ENCODE measurements at places on chromosomes 16 and 17.
A peak's percentile ranks its signal among the peaks of the same experiment; 100 is the strongest.

GRCh38 chr17:81365601-81366585 lies 29.4 kb upstream of the BAHCC1 start:
- DNase-seq, result peak; percentile 82

DNA sequence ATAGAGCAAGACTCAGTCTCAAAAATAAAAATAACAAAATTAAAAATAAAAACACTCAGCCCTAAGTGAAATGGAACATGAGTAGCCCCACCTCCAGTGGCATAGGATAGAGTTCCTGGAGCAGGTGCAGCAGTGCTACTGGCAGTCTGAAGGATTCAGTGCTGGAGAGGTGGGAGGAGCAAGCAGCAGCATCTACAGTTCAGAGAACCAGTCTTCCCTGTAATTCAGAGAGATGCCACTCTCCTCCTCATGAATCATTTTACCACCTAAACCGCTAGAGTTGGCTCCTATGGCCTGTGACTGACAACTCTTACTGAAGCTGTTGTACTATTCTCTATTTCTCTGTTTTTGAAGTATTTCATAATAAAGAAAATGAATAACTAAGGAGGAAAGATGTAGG lies 56.0 kb upstream of the SMURF2 start:
- DNase-seq, result no peak

DNA sequence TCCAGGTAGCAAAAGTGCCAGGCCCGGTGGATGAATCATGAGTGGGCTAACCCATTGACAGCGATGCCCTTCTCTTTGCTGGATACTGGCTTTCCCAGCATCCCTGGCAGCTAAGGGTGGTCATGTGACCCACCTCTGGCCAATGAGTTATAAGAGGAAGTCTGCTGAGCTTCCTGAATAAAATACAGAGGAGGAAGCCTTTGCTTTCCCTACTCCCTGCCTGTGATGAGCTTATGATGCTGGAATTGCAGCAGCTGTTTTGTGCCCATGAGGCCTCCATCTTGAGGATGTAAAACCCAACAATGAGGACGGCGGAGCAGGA lies 15.0 kb upstream of the ATP2A3 start:
- DNase-seq, result no peak

- no peak for DNase-seq
These were observed 30.2 kb downstream of the TBX4 start for GRCh38 chr17:61482467-61482866.

DNA sequence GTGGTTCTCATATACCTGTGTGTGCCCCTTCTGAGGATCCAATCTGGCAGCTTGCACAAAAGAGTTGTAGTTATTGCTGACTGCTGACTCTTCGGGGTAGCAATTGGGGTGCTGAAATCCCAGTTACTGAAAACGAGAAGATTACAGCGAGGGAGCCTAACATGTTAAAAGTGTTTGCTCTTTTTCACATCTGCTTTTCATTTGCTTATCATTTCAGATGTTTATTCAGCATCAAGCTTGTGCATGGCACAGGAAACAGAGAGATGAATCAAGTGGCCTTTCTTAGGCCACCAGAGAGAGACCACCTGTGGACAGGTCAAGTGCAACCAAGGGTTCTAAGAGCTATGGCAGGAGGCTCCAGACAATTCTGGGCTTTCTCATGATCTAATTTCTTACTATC lies 16.9 kb downstream of the DHRS7B start:
- no peak for DNase-seq

DNA sequence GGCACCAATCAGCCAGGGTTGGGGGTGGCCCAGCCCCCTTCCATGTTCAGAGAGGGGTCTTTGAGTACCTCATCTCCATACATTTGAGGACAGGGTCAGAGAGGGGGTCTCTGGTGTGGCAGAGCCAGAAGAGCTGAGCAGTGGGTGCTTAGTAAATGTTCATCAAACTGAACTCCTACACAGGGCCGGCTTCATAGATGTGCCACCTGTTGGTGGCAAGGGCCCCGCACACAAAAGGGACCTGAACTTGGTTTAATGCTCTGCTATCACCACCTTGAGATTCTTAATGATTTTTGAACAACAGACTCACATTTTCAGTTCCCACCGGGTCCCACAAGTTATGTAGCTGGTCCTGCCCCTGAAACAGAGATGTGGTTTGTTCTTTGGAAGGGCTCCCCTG lies 9.0 kb upstream of the C1QL1 start:
- no peak for DNase-seq

DNA sequence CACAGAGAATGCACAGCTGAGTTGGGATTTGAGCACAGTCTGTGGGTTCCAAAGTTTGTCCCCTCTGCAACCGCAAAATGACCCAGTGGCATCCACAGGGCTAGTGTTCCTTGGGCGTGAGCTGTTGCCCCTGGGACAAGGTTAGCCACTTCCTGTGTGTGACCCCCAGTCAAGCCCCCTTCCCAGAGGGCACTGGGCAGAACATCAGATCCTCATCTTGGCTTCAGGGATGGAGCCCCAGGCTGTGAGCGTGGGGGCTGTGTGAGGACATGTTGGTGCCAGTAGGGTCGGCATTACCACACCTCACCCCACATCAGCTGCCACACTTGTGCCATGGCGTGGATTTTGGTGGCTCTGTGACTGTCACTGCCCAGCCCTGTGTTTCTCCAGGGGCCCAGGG lies 55.3 kb downstream of the USP22 start:
- no peak for DNase-seq

DNA sequence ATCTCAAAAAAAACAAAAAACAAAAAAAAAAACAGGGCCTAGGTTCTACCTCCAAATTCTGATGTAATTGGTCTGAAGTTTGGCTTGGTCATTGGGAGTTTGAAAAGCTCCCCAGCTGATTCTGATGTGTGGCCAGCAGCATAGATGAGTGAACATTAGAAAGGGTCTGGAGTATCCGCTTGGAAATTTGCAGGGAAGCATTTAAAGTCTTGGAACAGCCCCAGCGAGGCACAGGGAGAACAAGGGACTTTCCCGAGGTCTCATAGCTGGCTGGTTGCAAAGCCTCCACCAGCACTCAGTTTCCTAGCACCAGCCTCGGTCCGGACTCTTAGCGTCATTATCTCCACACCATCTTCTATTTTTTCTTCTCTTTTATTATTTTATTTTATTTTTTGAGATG lies 70.8 kb downstream of the RAB11FIP4 start:
- DNase-seq, result no peak

DNA sequence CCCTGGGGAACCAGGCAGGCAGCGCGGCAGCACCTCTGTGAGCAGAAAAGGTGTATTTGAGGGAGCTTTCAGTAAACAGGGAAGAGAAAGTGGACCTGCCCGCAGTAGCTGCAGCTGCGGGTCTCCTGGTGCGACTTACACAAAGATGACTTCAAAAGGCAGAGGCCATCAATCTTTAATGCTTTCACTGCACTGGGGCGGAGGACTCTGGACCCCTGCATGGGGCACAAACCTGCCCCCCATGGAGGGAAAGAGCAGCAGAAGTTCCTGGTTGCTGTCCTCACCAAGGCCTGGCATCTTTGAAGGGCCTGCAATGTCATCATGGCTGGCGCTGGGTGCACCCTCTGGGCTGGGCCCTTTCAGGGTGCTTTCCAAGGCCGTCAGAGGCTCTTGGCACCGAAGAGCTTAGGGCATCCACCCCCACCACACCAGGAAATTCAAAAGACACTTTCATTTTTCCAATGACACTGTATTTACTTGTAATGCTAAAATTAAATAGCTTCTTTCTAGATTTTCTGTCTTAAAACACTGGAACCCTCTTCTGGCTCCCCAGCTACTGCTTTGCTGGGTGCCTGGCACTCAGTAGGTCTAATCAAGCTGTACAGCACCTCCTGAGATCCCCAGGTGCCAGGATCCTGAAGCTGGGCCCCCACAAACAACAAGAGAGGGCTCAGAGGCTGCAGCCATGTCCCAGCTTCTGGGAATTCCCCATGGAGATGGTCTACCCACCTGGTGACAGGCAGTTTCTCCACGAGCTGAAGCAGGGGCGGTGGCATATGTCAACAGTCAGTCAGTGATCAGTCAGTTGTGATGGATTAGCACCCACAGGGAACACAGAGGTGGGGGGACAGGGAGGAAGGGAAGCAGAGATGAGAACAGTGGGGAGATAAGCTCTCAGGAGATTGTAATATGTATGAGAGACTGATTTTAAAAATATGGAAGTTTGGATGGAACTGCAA lies 2.1 kb upstream of the CACNG1 start:
- DNase-seq, result peak; percentile 35

GRCh38 chr16:17328932-17329331 lies 141.8 kb downstream of the XYLT1 start:
- no peak for DNase-seq

GRCh38 chr16:84055366-84055765 lies 12.8 kb upstream of the SLC38A8 start:
- no peak for DNase-seq

DNA sequence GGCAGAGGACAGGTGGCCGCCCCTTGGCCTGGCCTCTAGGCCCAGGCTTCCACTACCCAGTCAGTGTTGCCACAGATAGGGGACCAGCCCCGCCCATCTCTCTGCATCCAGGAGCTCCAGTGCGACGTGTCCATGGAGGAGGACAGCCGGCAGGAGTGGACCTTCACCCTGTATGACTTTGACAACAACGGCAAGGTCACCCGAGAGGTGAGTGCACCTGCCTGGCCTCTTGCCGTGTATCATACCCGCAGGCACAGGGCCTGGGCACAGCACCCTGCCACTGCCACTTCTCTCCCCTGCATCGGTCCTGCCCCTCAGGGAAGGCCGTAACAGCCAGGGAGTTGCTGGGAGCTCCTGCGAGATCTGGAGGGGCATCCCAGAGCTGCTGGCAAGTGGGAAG lies 55.7 kb downstream of the SNX20 start:
- DNase-seq, result no peak

- no peak for DNase-seq
These were observed 1.4 kb upstream of the RSKR start for GRCh38 chr17:28615260-28615940.

- DNase-seq, result peak; percentile 69
These were observed 2.9 kb downstream of the SMPD3 start for GRCh38 chr16:68445458-68445857.

DNA sequence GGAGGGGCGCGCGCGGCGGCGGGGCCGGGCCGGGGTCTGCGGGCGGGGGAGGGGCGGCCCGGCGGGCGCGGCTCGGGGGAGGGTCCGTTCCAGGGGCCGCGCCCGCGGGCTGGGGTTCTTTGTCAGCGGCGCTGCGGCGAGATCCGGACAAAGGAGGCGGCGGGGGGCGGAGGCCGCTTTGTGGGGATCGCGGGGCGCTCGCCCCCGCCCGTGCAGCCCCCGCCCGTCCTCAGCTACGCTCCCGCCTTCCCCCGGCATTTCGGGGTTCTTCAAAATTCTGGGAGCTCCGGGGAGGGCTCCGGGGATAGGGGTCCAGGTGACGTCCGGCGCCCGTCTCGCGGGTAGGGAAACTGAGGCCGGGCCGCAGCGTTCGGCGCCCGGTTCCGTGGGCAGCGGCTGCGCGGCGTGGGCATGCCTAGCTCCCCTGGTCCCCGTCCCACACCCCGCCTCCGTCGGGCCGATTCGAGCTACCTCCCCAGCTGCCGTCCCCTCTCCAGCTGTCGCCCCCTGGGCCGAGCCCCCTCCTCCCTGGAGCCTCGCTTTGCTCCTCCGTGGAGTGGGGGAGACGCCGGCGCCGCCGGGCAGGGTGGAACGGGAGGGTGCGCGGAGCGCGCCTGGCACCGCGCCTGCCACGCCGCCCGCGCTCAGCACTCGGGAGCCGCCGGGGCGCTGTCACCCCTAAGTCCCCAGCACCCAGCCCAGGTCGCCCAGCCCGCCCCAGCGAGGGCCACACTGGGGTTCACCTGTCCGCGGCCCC lies 546 bp downstream of the SNN start:
- DNase-seq, result peak; percentile 42

GRCh38 chr17:6456914-6457687 lies 12.8 kb downstream of the PIMREG start:
- no peak for DNase-seq

- DNase-seq, result no peak
These were observed 240.7 kb downstream of the ZFHX3 start for GRCh38 chr16:72807245-72807644.

Data from retina (tissue), 1 donor.